ENCODE measurements at places on chromosomes 7 and 10.

DNA sequence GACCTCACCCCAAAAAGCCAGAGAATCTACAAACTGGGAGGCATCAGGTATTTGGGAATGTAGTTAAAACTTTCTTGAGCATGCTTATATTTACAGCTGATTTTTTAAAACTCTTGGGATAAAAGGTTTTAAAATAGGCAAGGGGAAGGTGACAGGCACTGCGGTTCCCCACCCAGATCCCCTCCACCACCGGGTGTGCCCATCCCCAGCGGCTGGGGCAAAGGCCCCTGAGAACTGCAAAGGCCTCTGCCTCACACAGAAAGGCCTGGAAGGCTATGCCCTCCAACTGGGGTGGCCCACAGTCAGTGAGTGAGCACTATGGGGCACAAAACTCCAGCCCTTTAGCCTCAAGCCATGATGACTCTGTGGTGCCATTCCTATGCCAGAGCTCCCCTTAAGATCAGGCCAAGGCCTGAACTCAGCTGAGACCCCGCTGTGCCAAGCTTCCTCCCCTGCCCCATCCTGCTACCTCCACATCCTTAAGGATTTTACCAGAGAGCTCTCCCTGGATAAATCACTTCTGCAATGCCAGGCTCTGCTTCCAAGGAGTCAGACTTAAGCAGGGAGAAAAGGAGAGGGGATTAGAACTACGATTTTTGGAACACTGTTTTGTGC lies 299.1 kb downstream of the GRID1 start:
- DNase-seq: no peak

DNA sequence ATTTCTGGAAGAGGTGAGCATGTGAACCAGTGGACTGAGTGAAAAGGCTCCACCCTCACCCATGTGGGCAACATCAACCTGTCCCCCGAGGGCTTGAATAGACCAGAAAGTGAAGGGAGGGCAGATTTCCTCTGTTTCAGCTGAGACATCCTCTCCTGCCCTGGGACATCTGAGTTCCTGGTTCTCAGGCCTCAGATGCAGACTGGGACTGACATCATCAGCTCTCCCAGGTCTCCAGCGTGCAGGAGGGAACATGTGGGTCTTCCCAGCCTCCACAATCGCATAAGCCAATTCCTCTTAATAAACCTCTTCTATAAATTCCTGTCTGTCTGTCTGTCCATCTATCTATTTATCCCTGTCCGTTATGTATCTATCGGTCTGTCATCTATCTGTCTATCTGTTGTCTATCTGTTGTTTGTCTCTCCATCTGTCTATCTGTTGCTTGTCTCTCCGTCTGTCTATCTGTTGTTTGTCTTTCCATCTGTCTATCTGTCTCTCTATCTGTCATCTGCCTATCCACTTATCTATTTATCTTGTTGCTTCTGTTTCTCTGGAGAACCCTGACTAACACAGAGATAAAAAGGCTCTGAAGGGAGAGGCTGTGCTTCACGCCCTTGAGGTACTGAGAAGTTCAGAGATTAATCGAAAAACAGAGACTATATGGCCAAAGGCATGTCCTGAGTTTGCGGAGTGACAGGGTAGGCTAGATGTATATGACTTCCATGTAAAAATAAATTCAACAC lies 140.3 kb upstream of the PFKP start:
- no peak for DNase-seq

DNA sequence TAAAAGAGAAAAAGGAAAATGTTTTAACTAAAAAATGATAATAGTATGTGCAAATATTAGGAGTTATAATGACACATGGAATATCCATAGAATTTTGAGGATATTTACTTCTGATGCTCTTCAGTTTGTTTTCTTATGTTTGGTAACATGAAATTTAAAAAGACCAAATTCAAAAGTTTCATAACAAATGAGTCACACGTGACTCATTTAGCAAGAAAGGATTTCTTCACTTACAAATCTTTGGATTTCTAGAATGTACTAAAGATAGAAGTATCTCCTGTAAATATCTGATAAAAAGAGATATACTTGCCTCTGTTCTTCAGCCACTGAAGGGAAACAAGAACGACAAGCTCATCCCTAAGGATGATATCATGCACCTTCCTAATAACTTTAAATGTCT lies 774.5 kb upstream of the LRRTM3 start:
- DNase-seq: no peak

DNA sequence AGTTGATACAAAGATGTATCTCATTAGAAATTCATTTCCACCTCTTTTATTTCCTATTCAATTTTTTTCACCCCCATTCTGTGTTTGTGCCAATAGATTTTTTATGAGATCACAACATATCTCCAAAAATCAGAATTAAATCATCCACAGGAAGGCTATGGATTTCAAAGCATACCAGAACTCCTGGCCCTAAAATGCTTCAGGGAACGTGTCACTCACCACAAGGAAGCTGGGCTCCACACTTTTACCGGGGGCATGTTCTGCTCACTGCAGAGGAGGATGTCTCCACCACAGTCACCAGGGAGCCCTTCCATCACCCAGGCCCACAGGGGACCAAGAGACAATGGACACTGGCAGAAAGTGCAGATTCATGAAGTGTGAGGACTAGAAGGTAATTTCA lies 456.8 kb downstream of the KCNMA1 start:
- DNase-seq: no peak

DNA sequence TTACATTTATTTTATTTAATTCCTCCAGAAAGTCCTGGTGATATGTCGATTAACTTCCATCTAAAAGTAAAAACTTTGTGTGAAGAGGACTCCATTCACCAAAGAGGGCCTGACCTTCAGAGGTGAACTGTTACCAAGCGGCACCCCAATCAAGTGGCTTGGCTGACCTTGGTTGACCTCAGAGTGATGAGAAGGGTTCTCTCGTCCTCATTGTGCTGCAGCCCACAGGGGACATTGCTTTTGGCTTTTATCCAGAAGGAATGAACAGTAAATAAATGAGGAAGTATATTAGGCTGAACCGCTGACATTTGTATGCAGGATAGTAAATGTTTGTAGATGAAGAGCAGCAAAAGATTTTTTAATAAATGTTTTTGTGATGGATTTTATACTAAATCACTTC lies 172.4 kb upstream of the MKI67 start:
- DNase-seq: no peak

GRCh38 chr7:8070451-8071180 lies 102.0 kb downstream of the GLCCI1 start:
- DNase-seq: no peak

GRCh38 chr7:21967598-21968003 lies 21.9 kb upstream of the CDCA7L start:
- no peak for DNase-seq

- DNase-seq: no peak
Observed at GRCh38 chr7:106057962-106058927, 53.9 kb downstream of the SYPL1 start.

DNA sequence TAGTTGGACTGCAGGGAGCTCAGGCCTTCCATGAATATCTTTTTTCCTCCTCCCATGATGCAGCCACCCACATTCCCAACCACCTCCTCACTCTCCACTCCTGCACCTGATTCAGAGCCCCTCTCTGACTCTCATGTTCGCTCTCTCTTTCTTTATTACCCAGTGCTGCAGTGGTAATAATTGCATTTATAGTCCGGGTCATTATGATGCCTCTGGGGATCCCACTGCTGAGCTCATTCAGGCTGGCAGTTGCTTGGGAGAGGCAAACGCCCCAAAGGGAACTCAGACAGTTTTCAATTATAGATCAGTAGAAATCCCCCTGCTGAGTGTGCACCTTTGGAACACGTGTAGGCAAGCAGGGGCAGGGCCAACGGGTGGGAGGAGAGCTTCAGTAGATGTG lies 953.0 kb downstream of the GRID1 start:
- no peak for DNase-seq

DNA sequence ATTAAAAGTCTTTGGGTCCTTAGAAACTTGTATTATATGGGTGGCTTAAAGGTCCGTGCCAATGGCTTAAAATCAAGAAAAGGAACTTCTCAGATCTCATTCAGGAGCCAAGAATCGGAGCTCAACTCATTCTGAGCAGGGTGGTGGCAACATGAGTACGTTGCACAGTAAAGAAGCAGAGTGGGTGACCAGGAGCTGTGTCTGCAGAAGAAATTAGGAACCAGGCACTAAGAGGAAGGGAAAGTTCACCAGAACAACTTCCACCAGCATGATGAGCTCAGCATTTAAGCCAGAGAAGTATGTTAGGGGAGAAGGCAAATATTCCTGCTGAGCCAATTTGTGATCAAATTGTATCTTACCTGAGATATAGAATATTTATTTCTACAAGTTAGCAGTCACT lies 236.0 kb upstream of the NRP1 start:
- no peak for DNase-seq

Data from left lung (tissue), 14 donors.